WTC11 (cell line): ENCODE measurements at places on chromosomes 1 and 21. TPM values are rescaled to one million over a fixed set of nuclear protein-coding genes. Genes with fewer than 3 reads are reported as not detected.

- DNase-seq: no peak
Observed at GRCh38 chr1:64251971-64252370, 48.5 kb downstream of the UBE2U start.

- DNase-seq: no peak
Observed at GRCh38 chr1:246728311-246728710, 4.1 kb downstream of the SCCPDH start.

GRCh38 chr1:182397653-182398393 lies 2.6 kb downstream of the TEDDM1 start:
- no peak for DNase-seq

GRCh38 chr1:61482170-61482734 lies 242.7 kb downstream of the TM2D1 start:
- no peak for DNase-seq

GRCh38 chr1:18069903-18070302 lies 37.7 kb upstream of the IGSF21 start:
- no peak for DNase-seq

Gene HPDL
- 24.9 to 44.0 TPM (median 27.8 TPM) in 3 replicates for total RNA-seq
